ENCODE measurements at places on chromosomes 16 and 17.

DNA sequence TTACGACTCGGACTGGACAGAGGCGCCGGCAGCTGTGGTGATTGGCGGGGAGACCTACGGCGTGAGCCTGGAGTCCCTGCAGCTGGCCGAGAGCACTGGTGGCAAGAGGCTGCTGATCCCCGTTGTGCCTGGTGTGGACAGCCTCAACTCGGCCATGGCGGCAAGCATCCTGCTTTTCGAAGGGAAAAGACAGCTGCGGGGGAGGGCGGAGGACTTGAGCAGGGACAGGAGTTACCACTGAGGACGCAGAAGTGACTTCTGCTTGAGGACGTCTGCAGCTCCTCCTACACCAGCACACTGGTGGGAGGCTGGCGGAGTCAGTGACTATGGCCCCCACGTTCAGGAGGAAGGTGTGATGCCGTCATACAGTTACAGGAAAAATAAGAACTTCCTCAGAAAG, 9.7 kb downstream of the MRM3 start:
- no peak for DNase-seq

DNA sequence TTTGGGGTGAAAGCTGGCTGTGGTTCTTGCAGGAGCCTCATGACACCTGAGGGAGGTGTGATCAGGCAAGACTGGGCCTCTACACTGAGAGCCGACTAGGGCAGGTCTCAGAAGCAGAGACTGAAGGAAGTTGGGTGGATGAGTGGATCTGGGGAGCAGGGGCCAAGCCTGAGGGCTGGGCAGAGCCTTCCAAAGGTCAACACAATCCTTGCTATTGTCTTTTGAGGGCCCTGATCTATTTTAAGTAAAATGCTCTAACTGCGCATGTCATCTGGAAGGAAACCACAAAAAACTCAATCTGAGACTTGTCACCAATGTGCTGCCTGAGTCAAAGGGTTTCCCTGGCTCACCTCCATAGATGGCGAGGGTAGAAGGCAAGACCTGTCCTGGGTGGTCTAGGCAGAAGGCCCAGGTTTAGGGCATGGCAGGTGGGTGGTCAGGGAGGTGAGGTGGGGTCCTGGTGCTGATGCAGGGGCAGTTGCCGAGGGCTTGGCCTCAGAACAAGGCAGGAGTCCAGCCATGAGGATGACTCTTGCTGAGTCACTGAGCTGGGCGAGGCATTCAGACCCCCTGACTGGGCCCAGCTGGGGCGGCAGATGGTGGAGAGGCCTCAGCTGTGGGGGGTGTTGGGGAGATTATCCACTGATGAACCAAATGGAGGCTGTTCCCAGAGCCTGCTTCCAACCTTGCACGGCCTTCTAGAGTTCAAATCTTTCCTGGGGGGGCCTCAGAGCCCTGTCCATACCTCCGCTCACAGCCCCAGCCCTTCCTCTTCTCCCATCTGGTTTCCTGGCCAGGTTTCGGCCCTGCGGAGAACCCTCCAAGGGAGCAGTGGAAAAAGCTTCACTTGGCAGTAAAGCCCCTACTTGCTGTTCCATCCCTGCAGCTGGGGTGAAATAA, 5.1 kb downstream of the MVP start:
- no peak for DNase-seq

DNA sequence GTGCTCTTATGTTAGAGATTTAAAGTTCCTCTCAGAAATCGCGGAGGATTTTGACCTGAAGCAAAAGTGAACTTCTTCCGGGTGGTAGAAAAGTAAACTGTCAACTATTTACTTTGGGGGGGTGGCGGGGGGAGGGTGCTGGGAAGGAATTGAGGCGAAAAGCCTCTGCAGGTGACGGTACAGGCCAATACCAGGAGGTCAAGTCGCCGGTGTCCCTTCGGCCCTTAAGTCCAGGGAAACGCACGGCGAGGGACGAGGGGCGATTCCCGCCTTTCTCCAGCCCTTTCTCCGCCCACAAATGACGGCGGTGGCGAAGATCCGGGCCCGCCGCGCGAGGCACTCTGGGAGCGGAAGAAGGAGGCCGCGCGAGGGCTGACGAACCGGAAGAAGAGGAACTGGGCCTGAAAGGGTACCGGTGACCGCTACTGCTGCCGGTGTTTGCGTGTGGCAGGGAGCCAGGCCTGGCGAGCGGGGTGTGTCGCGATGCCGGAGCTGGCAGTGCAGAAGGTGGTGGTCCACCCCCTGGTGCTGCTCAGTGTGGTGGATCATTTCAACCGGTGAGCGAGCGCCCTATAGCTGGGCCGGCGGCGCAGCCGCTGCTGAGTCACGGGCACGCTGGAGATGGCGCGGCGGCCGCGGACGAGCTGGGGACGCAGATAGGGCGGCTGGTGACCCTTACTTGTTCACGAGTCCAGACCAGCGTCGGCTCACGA, at the start of gene PSMD7:
Gene PSMD7 (plus strand): TSS at position 383 of the 713 bp plus-strand sequence. CDS start 101 bp downstream, at position 484.
- DNase-seq = peak; percentile 75

DNA sequence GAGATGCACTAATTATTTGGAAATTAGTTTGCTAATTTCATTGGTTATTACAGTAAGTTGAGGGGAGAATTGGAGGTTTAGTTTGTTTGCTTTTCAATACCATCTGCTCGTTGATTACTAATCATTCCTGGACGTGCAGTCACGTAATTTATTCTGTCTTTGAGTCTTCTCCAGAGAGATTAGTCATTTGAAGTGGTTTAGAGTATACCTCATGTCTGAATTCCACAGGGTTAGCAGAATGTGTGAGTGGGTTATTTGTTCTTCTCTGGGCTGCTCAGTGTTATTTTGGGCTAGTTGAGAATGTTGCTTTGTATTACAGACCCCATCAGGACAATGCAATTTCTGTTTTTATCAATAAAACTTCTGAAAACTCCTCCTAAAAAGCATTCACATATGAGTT, 265.0 kb downstream of the RBFOX1 start:
- no peak for DNase-seq

DNA sequence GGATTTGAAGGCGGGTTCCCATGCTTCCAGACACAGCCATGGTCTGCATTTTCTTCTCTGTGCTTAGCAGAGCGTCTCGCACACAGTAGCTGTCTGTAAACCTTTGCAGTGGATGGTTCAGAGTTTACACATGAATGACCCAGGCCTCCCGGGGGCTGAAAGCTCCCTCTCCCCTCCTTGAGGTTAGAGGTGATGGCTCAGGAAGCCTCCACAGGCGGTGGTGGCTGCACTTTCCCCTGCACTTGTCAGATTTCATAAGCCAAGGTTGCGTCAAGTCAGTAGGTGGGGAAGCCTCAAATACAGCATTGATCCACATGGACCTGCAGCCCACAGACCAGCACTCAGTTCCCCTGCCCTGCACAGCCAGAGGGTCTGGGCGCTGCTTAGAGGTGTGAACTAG, 211.9 kb downstream of the KATNIP start:
- DNase-seq = no peak

GRCh38 chr16:2948807-2949704, 15.0 kb upstream of the KREMEN2 start:
- no peak for DNase-seq

GRCh38 chr17:4858068-4858881, 25.1 kb downstream of the MINK1 start:
- no peak for DNase-seq

DNA sequence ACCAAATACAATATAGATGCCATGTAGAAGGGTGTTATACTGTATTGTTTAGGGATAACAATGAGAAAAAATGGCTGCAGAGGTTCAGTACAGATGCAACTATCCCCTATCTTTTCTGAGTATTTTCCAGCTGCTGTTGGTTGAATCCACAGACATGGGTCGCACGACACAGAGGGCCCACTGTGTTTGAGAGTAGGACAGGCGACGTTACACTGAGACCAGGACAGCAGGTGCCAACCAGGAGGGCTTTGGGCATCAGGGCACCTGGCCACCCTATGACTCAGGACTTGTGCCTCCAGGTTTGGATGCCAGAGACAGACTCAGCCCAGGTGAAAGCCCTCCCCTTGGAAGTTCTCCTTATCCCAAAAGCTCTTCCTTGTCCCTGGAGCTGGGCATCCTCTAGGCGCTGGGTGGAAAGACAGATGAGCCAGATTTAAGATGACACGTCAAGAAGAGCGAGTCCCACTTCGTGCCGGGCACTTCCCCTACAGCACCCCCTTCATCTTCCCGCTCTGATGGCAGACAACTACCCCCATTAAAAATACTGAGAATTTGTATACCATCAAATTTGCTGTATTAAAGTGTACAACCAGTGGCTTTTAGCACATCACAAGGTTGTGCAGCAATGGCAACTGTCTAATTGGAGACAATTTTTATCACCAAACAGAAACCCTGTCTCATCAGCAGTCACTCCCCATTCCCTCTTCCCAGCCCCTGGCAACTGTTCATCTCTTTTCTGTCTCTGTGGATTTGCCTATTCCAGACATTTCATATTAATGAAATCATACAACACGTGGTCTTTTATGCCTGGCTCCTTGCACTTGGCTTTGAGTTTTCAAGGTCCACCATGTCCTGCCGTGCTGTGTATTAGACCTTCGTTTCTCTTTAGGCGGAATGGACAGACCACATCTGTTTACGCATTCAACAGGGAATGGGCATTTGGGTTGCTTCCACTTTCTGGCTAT, 30.6 kb downstream of the TNFRSF13B start:
- no peak for DNase-seq

- DNase-seq = no peak
Observed at GRCh38 chr16:69595127-69596036, 29.6 kb downstream of the NFAT5 start.

GRCh38 chr17:16288860-16289571, 64.3 kb downstream of the CENPV start:
- DNase-seq = no peak

DNA sequence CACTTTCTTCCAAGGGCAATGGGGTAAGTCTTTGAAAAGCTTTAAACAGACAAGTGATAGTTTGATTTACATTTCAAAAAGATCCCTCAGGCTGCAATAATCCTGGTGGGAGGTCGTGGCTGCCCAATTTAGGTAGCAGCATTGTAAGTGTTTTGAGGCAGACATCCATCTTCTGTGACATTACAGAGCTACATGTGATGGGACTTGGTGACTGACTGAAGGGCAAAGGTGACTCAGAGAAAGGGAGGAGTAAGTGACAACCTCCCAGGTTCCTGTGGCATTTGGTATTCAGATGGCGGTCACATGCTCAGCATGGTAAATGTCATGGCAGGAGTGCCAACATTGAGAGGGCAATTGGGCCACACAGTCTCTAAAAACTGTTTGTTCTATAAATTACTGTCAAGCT, 26.5 kb downstream of the STAT3 start:
- DNase-seq = no peak

GRCh38 chr16:11546608-11547061, 40.1 kb downstream of the LITAF start:
- no peak for DNase-seq

DNA sequence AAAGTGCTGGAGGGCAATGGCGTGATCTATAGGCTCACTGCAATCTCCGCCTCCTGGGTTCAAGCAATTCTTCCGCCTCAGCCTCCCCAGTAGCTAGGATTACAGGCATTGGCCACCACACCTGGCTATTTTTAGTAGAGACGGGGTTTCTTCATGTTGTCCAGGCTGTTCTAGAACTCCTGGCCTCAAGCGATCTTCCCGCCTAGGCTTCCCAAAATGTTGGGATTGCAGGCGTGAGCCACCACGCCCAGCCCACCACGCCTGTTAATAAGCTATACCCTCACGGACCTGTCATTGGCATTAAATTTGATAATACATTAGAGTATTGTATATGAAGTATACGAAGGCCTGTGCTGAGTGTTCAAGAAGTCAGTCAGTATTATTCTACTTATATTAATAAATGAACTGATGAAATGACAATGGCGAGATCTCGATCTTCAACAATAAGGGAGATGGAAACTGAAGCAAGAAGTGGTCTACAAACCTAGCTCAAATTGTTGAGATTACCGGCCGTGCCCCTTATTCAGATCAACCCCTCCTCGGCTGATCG, 818 bp upstream of the BCAS3 start:
- no peak for DNase-seq

DNA sequence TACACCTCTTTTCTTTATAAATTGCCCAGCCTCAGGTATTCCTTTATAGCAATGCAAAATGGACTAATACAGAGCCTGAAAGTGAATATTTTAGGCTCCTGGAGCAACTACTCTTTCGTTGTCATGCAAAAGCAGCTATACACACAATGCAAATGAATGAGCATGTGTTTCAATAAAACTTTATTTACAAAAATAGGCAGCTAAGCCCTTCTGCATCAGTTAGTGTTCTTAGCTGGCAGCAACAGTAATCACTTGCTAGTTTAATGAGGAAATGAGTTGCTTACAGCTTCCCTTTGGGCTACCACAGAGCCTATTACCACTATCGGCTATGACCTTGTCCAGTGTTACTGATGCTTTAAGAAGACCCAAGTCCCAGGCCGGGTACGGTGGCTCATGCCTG, 402.9 kb downstream of the XYLT1 start:
- DNase-seq = no peak

- no peak for DNase-seq
Observed at GRCh38 chr16:88303890-88304819, 78.6 kb upstream of the ZNF469 start.

GRCh38 chr17:58112970-58113631, 29.9 kb downstream of the DYNLL2 start:
- DNase-seq = peak; percentile 61

DNA sequence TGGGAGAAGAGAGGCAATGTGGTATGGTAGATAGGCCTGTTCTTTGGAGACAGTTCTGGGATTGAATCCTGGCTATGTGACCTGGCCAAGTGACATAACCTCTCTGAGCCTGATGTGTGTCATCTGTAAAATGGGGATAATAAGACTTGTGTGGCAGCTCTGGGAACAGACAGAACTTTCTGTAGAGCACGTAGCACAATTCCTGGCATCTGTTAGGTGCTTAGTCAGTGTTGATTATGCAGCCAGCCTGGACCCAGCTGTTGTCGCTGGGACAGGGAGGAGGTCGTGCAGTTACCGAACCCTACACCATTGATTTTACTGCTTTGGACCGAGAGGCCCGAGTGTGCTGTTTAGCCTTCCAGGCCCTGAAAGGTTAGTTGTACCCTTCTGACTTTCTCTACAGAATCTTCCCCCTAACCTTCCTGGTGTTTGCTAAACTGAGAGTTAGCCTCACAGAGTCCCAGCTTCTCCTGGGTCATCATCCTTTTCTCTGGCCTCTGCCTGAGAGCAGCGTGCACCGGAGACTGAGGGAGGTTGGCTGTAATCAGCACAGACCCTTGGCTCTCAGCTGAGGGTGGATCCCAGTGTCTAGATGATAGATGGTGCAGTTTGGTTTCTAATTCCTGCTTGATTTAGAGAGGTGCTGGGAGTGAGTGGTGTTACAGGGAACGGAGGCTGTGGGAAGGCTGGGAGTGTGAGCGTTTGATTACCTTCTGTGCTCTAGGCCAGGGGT, 31.9 kb downstream of the MSI2 start:
- no peak for DNase-seq

Data from stimulated activated CD8-positive, alpha-beta memory T cell treated with anti-CD3 and anti-CD28 coated beads, Interleukin-7, amount 100 ng/mL, for 1 hour (primary cell).